Hematopoietic multipotent progenitor cell treated with erythropoietin and hydrocortisone succinate and interleukin-3 and kit ligand, for 8 days (in vitro differentiated cells): ENCODE measurements at places on chromosomes 3 and 15.

DNA sequence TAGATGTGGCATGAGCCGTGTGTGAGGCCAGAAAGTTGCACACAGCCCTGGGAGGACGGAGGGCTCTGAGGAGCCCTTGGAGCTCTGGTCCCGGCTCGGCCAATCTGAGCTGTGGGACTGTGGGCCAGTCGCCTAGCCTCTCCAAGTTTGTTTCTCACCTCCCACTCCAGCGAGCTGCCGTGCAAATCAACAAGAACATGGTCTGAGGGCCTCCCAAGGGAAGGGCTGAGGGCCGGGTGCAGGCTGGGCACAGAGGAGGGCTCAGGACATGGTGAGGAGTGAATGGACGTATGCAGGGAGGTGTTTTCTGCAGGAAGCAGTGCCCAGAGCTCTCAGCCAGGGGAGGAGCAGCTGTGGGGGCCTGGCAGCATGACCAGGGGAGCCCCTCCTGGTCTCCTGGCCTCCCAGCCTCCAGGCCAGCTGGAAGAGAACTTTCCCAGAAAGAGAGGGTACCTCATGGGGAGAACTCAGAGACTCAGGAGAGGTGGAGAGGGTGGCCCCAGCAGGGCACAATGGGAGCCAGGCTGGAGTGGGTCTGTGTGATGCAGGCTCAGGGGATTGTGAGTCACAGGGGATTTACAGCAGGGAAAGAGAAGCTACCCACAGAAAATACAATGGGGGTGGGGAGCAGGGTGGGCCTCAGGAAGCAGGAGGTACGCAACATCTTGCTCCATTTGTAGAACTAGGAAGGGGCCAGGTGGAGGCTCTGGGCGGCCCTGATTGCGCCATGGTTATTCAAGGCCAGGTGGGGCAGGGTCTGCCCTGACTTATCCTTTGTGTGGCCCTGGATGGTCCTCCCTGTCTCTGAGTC is 24.8 kb downstream of the PSTPIP1 start:
- no peak for DNase-seq

GRCh38 chr15:58463815-58464650 is 32.2 kb downstream of the LIPC start:
- DNase-seq: no peak

DNA sequence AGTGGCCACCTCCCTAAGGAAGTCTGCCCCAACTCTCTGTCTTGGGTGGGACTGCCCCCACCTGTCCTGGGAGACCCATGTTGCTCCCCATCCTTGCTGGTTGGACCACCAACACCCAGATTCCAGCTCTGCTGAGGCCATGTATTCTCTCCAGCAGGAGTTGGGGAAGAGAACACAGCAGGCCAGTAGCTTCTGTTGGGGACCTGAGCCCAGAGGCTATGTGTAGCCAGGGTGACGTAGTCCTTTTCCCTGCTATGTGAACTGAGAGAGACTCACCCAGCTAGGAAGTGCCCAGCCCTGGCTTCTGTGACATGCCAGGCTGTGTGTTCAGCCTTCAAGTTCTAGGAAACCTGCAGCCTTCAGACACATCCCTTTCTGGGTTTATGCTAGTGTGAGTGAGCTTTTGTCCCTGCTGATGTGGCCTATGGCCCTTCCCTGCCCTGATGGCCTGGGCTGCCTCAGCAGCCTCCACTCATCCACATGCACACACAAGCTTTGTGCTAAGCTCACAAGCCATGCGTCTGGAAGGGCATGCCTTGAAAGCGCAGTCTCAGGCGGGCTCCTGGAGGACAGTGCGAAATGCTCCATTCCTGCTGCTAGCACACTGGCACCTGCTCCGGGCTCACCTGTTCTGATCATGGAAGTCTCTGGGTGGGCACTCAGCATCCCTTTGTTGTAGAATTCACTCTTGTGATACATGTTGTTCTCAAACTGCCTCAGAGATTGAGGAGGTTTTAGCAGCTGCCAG is 42.6 kb downstream of the KY start:
- no peak for DNase-seq

- no peak for DNase-seq
Observed at GRCh38 chr3:24160424-24161095, 215.5 kb downstream of the NR1D2 start.

DNA sequence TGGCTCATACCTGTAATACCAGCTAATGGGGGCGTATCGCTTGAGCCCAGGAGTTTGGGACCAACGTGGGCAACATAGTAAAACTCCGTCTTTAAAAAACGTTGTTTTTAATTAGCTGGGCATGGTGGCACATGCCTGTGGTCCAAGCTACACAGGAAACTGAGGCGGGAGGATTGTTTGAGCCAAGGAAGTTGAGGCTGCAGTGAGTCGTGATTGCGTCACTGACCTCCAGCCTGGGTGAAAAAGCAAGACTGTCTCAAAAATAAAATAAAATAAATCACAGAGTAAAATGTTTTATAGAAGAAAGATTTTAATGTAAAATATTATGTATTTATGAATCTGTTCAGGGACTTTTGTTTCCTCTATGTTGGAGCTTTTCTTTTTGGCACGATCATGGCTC is 15.3 kb upstream of the STRIT1 start:
- no peak for DNase-seq

DNA sequence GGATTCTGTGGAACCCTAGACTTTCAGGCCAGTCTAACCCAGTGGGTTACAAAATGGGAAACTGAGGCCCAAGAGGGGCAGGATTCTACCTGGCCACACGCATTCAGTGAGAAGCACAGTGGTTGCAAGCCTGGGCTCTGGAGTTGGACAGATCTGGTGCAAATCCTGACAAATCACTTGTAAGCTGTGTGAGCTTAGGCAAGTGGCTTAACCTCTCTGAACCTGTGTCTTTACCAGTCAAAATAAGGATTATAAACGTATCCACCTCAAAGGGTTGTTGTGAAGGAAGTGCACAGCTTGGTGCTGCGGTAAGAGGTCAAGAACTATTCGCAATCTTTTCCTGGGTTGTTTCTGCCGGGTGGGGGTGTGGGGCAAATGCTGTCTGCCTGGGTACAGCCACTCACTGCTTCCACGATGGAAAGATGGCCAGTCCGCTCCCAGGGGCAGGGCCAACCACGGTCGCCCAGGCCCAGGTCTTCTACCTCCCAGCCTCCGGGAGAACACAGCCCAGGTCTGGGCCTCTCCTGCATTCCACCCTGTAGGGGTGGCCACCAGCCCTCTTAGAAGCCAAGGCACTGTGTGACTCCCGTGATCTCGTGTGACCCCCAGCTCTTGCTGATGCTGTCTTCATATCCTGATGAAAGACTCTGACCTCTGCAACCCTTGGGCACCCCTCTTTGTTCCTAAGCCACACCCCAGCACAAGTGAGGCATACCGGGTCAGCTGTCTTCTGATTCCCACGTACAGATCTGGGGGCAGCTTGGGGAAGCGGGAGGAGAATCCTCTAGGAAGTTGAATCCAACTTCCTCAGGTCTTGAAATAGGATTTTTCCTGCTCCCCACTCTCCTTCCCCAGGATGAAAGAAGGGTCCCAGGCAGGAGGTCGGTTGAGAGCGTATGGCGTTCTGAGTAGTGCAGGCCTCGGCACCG is 1.5 kb downstream of the CHRNA3 start:
- no peak for DNase-seq

DNA sequence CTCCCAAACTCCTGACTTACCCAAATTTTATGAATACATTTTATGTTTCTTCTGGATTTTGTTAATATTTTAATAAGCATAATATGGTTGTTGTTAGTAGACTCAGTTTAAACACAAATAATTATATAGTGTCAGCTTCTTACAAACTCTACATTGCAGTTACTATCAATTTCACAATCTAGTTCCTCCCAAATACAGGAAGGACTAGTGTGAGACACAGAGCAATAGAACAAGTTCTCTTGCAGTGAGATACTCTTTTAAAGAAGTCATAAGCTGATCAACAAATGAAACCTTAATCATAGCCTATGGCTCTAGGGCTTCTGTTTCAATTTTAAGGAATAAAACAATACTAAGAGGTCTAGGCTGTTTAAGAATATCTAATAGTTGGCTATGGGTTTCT is 86.1 kb downstream of the SAMMSON start:
- no peak for DNase-seq

DNA sequence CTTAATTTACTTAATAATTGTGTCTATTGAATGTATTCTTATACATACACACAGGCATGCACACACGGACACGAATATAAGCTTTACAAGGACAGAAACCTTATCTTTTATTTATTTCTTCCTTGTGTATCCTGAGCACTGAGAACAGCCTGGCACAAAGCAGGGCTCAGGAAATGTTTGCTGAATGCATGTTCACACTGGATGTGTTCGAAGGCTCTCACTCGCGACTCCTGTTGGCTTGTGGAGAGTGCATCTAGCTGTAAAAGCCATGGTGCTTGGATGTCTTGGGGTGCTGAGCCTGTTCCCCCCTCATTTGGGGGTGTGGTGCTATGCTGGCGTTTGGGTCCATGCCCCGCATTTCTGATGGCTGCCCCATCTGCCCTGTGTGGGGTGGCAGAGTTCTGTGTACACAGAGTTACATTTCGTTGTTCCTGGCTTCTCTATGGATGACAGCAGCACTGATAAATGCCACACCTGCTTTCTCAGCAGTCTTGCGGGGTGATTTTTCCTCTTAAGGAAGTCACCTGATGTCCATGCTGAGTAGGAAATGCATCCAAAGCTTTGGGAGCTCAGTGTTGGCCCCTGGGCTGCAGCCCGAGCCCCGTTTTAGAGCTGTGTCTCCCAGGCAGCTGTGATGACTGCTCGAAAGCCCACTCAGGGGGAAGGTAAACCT is 148.5 kb downstream of the IGF1R start:
- no peak for DNase-seq

DNA sequence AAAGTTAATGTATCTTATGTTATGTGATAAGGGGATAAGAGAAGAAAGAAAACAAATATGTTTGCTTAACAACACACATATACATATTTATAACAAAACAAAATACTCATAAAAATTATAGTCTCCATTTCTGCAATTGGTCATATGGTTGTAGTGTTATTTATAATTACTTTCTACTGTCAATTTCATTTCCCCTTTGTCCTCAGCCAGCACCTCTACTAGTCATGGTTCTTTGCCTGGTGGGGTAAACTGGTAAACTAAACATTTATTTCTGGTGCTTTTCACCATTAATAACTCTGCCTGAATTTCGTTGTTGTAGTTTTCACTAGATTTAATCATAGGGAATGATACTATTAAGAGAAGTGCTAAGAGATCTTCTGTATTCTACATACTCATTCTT is 88.0 kb upstream of the ALCAM start:
- DNase-seq: no peak
